ENCODE measurements at places on chromosomes 5 and 9. TPM values are rescaled to one million over a fixed set of nuclear protein-coding genes. Genes with fewer than 3 reads are reported as not detected.

The RNF183 gene
- total RNA-seq, result not detected

The EMB gene
- total RNA-seq, result 72.9 TPM

The DENND4C gene
- 65.0 TPM for total RNA-seq

The SVEP1 gene
- 4.5 TPM for total RNA-seq

The CAMSAP1 gene
- 25.5 TPM for total RNA-seq

The B4GALT7 gene
- 37.9 TPM for total RNA-seq

The SPATA31C1 gene
- total RNA-seq, result not detected

The FCN2 gene
- total RNA-seq, result not detected

The SAXO1 gene
- not detected for total RNA-seq

The GPR107 gene
- 34.2 TPM for total RNA-seq

The KIAA0825 gene
- 0.89 TPM for total RNA-seq

The IFNK gene
- not detected for total RNA-seq

The SUSD1 gene
- total RNA-seq, result 10.2 TPM

The ZBED3 gene
- 8.3 TPM for total RNA-seq

The TMEFF1 gene
- total RNA-seq, result 0.33 TPM

The KIF20A gene
- 0.67 TPM for total RNA-seq

The SLC44A1 gene
- 29.1 TPM for total RNA-seq

The PCDHA4 gene
- total RNA-seq, result 0.29 TPM

The DOCK8 gene
- 5.0 TPM for total RNA-seq

The MSX2 gene
- total RNA-seq, result 3.3 TPM

The FOXD4L6 gene
- total RNA-seq, result 1.0 TPM

The THBS4 gene
- total RNA-seq, result under 0.01 TPM

The PDE6A gene
- total RNA-seq, result 0.07 TPM

The GPRIN1 gene
- 4.7 TPM for total RNA-seq

The TRIM36 gene
- 2.8 TPM for total RNA-seq

The ZBTB26 gene
- 3.4 TPM for total RNA-seq

Measured in mammary epithelial cell (primary cell).